T-cell (primary cell): ENCODE measurements at places on chromosomes 3 and 15.
A peak's percentile ranks its signal among the peaks of the same experiment; 100 is the strongest.

- DNase-seq, result no peak
These were observed 62.2 kb downstream of the ABTB1 start for GRCh38 chr3:127734754-127735473.

- DNase-seq, result no peak
These were observed 21.0 kb upstream of the FNDC3B start for GRCh38 chr3:172018364-172018763.

DNA sequence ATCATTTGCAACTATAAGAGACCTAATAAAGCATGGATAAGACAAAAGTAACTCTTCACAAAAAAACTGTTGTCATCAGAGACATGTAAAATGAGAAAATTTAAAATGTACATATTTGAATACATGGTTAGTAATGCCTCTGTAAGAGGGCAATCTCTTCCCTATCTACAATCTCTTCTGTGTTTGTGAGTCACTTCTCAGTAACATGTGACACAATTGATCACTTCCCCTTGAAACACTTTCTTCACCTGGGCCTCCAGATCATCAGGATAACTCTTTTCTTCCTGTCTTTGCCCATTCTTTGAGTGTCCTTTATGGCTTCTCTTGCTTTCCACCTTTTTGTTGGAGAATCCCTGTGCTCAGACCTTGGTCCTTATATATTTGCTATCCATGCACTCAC is 50.4 kb downstream of the TFDP2 start:
- no peak for DNase-seq

- no peak for DNase-seq
These were observed 887.8 kb downstream of the IGSF11 start for GRCh38 chr3:118146658-118147375.

GRCh38 chr15:24292837-24293236 is 382.7 kb upstream of the NPAP1 start:
- DNase-seq, result no peak

- DNase-seq, result no peak
These were observed 40.7 kb downstream of the RFT1 start for GRCh38 chr3:53089511-53089910.

- no peak for DNase-seq
These were observed 229.2 kb upstream of the GOLGA6L4 start for GRCh38 chr15:84006421-84006820.

GRCh38 chr15:78840661-78841375 is 29.6 kb upstream of the ADAMTS7 start:
- no peak for DNase-seq

DNA sequence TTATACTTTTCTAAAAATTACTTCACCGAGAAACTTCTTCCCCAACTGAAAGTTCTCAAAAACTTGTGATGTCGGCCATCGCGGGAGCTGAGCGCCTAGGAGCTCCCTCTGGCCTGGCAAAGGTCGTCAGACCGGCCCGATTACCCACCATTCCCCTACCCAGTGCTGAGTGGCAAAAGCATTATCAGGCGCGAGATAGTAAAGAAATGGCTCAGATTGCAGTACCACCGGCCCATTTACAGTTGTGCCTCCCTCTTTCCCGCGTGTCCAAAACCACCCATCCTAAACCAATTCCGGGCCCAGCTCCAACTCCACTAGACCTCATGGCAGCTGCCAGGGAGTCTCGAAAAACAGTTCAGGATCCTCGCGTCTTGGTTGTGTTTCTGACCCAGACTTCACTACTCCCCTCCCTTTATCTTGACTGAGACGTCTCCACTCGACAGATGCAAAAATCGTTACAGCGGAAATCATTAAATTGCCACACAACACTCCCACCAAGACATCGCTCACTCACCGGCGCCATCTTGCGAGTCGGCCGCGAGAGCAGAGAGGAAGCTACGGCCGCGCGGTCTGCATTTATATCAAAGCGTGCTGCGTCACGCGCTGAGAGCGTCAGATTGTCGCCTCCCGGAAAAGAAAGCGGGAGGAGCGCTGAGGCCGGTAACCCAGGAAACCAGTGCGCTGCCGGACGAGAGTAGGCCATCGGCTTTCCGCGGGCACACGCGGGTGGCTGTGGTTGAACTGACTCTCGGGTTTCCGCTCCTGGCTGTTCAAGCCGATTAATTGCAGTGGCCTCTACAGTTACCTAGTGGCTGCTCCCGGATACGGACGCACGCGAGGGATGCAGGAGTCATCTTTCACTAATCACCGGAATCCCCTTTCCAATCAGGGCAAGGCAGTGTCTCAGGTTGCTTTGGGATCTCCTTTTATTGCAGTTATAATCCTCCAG is at the start of gene RPL22L1:
Gene RPL22L1 (minus strand): TSS at position 551 of the 949 bp plus-strand sequence. CDS start 28 bp downstream, at position 523.
- peak; percentile 87 for DNase-seq

- DNase-seq, result no peak
These were observed 28.9 kb upstream of the BHLHE40 start for GRCh38 chr3:4950351-4950784.

- no peak for DNase-seq
These were observed 11.4 kb upstream of the RASGRF1 start for GRCh38 chr15:79101866-79102581.

DNA sequence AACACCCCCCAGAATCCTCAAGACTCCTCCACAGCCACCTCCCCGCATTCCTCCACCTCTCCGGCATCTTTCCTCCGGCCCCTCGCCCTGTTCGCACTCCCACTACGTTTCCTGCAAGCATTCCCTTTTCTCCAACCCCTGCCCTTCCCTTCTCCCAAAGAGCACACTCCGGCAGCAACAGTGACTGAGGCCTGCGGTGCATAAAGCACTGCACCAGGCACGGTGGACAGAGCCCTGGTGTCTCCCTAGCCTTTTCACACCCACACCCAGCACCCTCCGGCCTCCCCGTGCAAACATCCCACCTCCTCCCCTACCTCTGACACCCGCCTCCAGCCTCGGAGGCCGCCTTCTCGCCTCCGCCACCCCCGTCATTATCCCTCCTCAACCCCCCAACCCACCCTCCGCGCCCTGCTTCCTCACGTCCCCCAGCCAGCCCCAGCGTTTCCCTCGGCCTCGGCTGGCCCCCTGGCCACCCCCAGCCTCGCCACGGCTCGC is 577 bp downstream of the ZNF148 start:
- DNase-seq, result peak; percentile 31

DNA sequence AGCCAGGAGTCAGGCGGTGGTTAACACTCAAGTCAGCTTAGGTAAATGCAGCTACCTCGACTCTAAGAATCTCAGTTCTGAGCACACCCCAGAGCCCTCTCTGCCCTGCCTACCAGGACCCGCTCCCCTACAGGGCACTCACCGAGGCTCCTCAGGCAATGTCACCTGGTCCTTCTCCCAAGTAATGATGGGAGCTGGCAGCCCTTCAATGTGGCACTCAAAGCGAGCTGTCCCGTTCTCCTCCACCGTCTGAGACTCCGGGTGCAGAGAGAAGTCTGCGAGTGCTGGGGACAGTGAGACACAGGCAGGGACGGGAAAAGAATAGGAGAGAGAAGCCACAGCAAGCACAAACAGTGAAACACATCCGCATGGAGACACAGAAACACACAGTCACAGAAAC is 12.7 kb downstream of the IGDCC4 start:
- no peak for DNase-seq

DNA sequence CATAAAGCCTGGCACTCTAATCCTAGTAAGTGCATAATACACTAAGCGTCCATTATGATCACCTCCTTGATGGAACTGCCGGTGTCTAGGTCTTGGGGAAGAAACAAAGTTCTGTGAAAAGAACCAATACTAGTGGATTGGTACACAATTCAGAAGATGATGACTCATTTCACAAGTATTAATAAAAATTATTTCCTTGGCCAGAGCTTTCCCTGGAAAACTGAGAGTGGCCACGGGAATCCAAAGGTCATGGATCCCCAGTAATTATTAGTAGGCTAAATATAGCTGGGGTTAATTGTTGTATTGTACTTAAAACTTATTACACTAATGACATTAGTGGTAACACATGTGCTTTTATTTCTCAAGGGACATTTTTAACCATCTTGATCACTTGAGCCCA is 808.0 kb upstream of the NR2F2 start:
- DNase-seq, result no peak

DNA sequence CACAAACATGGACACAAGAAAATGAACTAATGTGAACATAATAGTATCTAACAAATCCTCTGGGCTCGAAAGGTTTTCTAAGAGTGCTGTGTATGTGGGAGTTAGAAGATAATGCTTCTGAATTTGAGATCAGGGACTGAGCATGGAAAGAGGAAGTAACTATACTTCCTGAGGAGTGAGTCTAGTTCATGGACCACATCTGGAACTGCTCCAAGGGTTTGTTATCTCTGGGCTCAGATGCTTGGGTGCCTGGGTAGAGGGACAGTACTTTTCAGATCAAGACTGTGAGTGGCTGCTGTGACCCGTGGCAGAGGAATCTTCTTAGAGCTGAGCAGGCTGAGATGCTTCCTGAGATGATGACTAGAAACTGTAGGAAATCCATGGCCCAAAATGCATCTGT is 28.5 kb downstream of the TBC1D23 start:
- no peak for DNase-seq

- DNase-seq, result no peak
These were observed 599.0 kb downstream of the MAGI1 start for GRCh38 chr3:65439641-65440284.

GRCh38 chr3:175672119-175672689 is 813.1 kb downstream of the NAALADL2 start:
- no peak for DNase-seq

- no peak for DNase-seq
These were observed 209.9 kb downstream of the ITPR1 start for GRCh38 chr3:4703054-4703480.

- DNase-seq, result no peak
These were observed 57.6 kb upstream of the TNFSF10 start for GRCh38 chr3:172580680-172581401.

GRCh38 chr3:57855281-57855680 is 99.2 kb downstream of the SLMAP start:
- no peak for DNase-seq

- DNase-seq, result no peak
These were observed 4.4 kb upstream of the RASA2 start for GRCh38 chr3:141482245-141482922.

GRCh38 chr3:72093270-72093991 is 308.5 kb upstream of the PROK2 start:
- no peak for DNase-seq

GRCh38 chr3:124758851-124759635 is 28.8 kb downstream of the UMPS start:
- no peak for DNase-seq

GRCh38 chr3:169052465-169053302 is 610.8 kb downstream of the MECOM start:
- no peak for DNase-seq

- DNase-seq, result no peak
These were observed 1.0 kb upstream of the NR2F2 start for GRCh38 chr15:96329403-96329981.

GRCh38 chr3:966341-966740 is 126.5 kb upstream of the CNTN6 start:
- DNase-seq, result no peak

DNA sequence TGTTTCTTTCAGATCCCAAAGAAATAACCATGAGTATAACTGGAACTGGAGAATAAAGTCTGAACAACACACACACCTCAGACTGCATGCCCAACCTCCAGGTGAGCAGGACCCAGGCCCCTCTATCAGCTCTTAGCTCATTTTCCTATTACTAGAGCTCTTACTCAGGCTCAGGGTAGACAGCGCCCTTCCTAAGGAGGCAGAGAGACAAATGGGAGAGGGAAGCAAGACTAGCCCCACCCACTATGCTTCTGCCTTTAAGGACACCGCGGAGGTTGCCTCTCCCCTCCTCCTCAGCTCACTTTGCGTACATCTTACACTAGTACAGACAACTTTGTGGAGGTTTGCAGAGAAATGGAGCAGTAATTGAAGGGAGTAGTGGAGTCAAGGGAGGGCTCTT is 44.0 kb upstream of the GLCE start:
- no peak for DNase-seq

DNA sequence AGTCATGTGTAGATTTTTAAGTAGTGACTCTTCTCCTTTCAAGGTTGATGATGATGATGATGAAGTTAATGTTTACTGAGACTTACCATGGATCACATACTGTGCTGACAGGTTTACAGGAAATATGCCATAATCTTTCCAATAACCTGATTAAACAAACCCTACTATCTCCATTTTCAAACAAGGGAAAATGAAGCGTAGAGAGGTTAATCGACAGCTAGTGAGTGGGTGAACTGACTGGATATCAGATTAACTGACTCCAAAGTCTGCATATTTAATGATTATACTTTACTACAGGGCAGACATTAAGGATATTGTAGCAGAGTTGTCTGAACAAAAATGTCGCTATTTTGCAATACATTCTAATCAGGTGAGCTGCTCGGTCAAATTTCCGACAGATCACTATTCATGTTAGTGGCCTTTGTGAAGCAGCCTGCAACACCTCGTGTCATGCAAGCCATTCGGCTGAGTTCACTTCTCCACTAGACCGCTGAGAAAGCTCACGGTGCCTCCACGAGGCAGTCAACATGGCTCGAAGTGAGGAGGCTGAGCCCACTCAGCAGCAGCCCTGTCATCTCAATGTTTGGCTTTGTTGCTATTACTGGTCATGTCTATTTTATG is 264.2 kb downstream of the NFKBIZ start:
- peak; percentile 14 for DNase-seq

DNA sequence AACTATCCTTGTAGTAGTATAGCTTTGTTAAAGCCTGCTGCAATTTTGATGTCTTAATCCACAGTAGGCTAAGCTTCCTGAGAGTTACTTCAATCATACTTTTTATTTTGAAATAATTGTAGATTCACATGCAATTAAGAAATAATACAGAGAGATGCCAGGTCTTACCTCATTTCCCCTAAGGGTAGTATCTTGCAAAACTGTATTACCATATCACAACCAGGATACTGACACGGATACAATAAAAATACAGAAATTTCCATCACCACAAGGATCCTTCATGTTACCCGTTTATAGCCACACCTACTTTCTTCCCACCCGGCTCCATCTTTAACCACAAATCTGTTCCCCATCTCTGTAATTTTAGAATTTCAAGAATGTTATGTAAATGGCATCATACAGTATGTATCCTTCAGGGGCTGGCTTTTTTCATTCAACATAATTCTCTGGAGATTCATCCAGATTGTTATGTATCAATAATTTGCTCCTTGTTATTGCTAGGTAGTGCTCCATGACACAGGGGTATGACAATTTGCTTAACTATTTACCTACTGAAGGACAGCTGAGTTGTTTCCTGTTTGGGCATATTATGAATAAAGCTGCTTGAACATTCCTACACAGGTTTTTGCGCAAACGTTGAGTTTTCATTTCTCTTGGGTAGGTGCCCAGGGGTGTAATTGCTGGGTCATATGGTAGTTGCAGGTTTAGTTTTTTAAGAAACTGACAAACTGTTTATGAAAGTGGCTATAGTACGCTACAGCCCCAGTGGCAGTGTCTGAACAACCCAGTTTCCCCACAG is 21.6 kb downstream of the BDH1 start:
- DNase-seq, result no peak

- no peak for DNase-seq
These were observed 234.3 kb downstream of the GAP43 start for GRCh38 chr3:115857518-115858136.
